ENCODE measurements at places on chromosomes 6 and 20. TPM values are rescaled to one million over a fixed set of nuclear protein-coding genes. Genes with fewer than 3 reads are reported as not detected.

DNA sequence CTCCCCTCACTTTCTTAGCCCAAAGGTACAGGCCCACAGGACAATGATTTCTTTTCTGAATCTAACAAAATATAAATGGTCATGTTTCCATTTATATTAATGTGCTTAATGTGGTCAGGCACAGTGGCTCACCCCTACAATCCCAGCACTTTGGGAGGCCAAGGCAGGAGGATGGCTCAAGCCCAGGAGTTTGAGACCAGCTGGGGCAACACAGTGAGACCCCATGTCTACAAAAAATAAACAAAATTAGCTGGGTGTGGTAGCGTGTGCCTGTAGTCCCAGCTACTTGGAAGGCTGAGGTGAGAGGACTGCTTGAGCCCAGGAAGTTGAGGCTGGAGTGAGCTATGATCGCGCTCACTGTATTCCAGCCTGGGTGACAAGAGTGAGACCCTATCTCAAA, 77.2 kb upstream of the TULP1 start:
- DNase-seq, result no peak

The HMGCLL1 gene
- 1.9 TPM for total RNA-seq

The GTSF1L gene
- not detected for total RNA-seq

GRCh38 chr6:161150566-161150965, 123.3 kb downstream of the AGPAT4 start:
- no peak for DNase-seq

DNA sequence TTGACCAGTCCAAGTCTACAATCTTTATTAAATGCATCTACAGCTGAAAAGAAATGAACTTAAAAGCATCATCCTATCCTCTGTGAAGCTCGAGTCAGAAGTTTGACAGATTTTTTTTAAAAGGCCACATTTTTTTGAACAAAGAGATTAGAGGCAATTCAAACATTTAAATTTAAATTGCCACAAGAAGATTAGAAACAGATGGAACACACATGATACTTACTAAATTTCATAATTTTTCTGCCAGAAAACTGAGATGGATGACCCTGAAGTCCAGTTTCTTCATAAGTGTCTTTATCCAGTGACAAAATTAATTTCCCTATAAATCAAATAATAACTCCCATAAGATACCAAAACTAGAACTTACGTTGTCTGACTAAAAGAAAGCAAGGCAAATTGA, 4.3 kb downstream of the RPP40 start:
- no peak for DNase-seq

DNA sequence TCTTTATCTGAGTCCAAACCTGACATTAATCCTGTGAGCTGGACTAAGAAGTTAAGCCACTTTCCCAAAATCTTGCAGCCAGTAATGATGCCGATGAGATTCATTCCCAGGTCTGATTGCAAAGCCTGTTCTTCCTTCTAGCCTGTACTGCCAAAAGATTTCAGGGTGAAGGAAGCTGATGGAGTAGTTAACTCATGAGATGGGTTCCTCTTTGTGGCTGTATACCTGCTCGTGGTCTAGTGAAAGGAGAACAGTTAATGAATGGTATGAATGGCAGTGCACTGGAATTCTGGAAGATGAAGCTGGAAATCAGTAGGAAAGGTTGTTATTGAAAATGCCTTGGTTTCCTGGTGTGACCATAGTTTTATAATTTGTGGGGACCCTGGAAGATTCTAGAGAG, 112.0 kb downstream of the FYN start:
- no peak for DNase-seq

The OR2H1 gene
- total RNA-seq, result not detected

The B3GALT4 gene
- total RNA-seq, result 22.2 TPM

The GSTA4 gene
- 72.9 TPM for total RNA-seq

The RBPJL gene
- total RNA-seq, result not detected

DNA sequence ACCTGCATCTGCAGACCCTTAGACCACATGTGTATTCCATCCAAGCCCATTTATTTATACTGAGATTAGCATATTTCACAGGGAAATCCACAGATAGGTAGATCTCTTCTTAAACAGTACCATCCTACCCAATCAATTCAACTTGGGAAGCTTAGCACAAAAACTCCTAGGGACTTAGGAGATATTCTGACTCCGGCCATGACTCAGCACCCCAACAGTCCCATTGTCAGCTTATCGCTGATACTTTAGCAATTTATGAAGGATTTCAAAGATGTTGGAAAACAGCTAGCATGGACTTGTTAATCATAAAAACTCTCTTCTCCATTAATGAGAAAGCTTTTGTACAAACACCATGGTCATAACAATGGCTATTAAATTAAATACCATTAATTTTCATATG, 236.2 kb upstream of the PREP start:
- DNase-seq, result no peak

DNA sequence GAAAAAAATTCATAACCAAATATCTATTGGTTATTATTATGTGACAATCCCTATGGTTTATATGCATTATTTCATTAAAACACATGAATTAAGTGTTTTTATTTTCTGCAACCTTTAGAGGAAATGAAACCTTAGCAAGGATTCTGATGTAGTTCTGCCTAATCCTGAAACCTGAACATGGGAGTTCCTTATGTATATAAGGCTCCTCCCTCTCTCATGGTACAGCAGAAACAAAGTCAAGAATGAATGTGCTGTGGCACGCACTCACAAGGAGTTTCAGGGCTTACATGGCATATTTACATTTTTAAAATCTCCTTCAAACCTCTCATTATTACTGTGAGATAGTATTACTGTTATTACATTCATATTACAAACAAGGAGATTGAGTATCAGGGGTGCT, 426.4 kb upstream of the CITED2 start:
- no peak for DNase-seq

DNA sequence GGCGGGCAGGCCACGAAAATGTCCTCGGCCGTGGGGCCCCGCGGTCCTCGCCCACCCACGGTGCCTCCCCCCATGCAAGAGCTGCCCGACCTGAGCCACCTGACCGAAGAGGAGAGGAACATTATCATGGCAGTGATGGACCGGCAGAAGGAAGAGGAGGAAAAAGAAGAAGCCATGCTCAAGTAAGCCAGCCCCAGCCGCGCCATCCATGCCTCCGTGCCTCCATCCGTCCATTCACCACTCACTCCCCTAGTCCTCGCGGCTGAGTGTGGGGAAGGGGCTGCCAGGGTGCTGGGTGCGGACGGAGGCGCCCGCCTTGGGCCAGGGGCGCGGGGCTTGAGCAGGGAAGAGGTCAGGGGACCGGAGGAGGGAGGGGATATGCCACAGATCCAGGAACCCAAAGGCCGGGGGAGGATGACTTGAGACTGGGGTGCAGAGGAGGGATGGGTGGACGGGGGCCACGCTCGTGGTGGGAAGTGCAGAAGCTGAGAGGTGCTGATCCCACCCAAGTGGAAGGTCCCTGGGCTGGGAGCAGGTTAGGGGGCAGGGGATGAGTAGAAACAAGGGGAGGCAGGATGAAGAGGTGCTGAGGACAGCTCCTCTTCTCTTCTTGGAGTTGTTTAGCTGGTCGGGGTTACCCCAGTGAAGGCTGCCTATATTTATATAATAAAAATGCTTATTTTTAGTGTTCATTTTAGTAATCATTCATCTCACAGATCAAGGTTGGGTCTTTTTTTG, 825 bp downstream of the RIMS1 start:
- peak; percentile 64 for DNase-seq

DNA sequence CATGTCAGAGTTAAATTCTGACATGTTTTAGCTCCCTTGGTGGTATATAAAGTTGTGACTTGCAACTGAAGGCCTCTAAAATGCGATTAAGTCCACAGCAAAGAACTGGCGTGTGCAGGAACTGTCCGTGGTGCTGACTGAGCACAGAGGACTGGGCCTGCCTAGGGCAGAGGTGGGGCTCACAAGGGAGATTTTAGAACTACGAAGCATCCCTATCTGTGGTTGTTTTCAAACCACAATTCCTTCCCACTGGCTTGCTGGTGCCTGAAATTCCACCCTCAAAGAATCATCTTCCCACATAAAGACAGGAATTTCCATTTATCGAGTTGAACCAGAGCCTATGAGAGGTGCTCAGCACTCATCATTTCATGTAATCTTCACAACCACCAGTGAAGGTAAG, 30.1 kb downstream of the RIMS4 start:
- no peak for DNase-seq

DNA sequence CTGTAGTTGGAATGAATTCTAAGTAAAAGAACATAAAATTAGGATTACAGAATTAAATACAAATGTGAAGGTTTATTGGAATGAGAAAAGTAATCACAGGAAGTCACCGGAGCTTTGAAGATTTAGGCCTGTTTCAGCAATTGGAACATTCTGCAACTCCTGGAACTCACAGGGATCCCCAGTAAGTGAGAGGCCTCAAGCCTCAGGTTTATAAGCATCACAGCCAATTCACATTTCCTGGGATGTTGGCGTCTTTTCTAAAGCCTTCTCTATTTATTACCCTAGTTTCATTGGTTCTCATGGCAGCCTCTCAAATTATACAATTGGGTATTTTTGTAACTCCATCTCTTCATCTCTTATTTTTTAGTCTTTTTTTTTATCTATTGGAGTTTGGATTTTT, 90.4 kb upstream of the HIVEP1 start:
- no peak for DNase-seq

DNA sequence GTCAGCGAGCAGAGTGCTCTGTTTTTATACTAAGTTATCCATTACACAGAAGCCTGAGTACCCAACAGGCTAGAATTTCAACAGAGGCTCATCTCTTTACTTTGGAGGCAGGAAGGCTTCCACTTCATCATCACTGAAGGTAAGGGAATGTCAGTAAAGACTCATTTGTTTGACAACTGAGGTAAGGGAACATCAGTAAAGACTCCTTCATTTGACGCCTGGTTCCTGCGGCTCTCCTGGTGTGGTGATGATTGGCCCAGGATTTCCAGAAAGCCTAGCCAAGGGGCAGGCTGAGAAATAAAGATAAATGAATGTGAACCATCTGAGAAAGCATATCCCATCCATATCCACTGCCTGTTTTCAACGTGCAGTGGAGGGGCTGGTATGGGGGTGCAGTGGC, 244.6 kb upstream of the ECI2 start:
- DNase-seq, result no peak

DNA sequence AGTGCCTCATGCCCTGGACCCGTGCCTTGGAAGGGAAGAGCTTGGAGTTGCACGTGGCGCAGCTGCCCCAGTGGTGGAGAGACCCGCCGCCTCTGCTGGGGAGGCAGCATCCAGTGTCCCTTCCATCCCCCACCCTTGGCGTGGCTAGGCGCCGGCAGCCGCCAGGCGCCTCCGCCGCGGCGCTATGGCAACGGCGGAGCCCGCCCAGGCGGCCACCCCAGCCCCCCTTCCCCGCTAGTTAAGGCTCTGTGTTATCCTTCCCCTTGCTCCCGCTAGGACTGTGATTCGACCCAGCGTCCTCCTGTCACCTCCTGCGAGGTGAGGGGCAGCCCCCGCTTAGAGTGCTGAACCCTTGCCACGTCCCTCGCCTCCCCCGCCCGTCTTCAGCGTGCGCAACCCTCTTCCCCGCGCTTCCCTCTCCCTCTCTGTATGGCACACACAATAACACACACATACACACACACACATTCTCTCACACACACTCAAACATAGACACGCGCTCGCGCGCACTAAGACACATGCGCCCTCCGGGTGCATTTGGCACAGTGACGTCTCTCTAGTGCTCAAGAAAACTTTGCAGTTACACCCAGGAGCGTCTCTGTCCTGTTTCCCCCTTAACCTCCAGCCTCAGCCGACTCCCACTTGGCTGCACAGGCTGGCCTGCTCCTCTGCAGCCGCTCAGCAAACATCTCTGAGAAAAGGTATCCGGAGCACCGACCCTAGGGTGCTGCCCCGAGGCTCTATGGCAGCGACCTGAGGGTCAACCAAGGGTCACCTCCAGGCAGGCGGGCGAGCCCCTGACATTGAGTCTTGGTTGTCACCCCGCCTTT, 8.5 kb downstream of the GRIK2 start:
- DNase-seq, result no peak

GRCh38 chr6:42406306-42407280, 45.1 kb downstream of the TRERF1 start:
- DNase-seq, result no peak

GRCh38 chr6:146028851-146029572, at the start of gene GRM1:
Gene GRM1, plus strand, starts transcription at chr6:146029062. Its CDS starts 456 bp downstream, at chr6:146029518.
- no peak for DNase-seq

DNA sequence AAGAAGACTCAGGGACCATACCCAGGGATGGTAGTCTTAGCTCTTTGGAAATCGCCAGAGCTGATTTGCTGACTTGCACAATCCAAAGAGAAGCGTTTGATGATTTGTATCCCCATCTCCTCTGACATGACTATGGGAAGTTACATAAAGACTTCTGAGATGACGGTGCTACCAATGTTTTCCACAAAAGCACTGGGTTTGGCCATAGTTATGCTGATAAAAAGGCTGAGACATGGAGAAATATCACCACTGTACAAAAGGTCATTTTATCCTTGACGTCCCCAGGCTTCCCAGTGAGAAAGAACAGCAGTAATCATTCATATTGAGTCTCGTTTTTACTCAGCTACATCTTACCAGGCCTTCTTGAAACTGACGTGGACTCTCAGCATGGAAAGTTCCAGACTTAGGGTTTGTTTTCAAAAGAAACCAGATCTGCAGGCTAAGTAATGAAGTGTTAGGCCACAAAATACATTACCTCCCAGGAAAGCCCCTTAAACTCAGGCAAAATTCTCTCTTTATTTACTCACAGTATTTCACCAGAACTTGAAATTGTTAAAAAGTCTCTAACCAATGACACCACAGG, 370.3 kb upstream of the JARID2 start:
- DNase-seq, result no peak

GRCh38 chr6:16932920-16933319, 168.9 kb upstream of the STMND1 start:
- DNase-seq, result no peak

GRCh38 chr6:36241728-36242127, 28.1 kb upstream of the PNPLA1 start:
- DNase-seq, result no peak

The CASS4 gene
- 0.38 TPM for total RNA-seq

DNA sequence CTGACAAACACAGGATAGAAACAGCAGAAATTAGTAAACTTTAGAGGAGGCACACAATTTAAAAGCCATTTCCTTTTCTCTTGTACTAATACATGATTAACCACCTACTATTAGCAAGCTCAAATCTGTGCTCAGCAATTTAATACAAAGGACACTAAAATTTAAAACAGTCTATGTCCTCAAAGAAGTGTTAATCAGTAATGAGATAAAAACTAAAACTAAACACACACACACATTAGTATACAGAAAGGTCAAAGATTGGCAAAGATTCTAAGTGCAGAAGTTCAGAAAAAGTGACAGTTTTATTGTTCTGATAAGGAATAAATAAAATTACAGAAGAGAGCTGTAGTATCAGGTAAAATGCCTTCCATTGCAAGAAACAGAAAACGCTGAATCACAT, 73.9 kb upstream of the RUNX2 start:
- DNase-seq, result no peak

The KCNK16 gene
- total RNA-seq, result 41.1 TPM
